Stimulated activated CD8-positive, alpha-beta memory T cell treated with anti-CD3 and anti-CD28 coated beads, Interleukin-7, amount 100 ng/mL, for 1 hour (primary cell): ENCODE measurements at places on chromosomes 12 and 14.

DNA sequence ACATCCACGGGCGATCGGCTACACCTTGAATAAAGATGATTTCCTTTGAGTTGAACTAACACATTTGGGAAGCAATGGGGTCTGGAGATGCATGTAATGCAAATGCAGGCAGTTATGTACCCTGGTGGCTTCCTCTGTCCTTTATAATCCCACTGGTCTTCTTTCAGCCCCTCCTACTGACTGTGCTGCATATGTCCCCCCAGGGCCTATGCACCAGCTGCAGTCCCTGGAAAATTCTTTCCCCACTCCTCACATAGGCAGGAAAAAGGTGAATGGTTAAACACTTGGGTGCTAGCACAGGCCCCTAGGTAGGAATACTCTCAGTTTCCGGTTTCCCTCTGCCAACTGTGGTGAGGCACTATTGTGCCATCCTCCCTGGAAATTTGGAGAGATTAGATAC lies 294.8 kb upstream of the SOX5 start:
- DNase-seq: no peak

DNA sequence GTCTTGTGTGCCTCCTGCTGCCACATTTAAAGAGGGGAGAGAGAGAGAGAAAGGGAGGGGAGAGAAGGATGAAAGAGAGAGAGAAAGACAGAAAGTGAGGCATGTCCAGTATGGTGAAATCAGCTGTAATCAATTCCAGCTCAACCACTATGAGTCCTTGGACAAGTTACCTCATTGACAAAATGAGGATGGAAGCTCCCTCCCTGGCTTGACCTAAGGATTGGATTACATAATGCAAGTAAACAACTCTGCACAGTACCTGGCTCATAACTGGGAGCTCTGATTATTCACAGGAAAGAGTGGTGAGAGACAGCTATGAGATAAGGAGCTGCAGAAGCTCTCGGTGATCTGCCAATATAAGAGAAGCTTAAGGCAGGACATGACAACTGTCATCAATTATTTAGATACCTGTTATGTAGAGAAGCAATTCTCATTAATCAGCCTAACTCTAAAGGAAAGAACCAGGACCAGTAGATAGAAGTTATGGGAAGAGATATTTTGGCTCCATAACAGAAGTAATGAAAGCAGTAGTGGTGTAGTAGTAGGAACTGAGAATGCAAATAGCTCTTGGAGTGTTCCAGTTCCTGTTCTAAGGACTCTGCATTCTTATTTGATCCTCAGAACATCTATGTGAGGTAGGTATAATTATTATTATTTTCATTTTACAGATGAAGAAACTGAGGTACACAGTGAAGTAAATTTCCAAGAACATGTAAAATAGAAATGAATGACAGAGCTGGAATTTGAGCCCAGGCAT lies 791.6 kb downstream of the DIO2 start:
- DNase-seq: no peak

- no peak for DNase-seq
Observed at GRCh38 chr12:106647793-106648514, 65.2 kb downstream of the RFX4 start.

DNA sequence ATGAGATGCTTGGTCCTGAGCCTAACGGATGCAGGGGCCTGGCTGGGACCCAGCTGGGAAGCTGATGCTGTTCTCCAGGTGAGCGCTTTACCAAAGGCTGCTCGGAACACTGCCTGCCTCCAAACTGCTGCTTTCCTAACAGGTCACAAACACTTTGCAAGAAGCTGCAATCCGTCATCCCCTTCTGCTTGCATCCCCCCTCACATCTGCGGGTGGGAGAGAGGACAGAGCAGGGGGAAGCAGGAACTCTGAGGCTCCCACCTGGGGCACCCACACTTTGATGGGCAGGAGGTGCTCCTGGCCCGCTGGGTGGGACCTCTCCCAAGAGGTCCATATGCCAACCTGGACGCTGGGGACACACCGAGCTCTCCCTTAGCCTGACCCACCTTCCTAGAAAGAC lies 24.9 kb upstream of the PPP2R5C start:
- DNase-seq: no peak

GRCh38 chr14:31360919-31361662 lies 59.3 kb downstream of the HEATR5A start:
- DNase-seq: no peak

- no peak for DNase-seq
Observed at GRCh38 chr12:67270622-67271021, 1.5 kb downstream of the CAND1 start.
